Left ventricle myocardium inferior (tissue), 1 donor: ENCODE measurements at places on chromosomes 3 and 15. TPM values are rescaled to one million over a fixed set of nuclear protein-coding genes. Genes with fewer than 3 reads are reported as not detected.

- no peak for DNase-seq
Measured at GRCh38 chr3:177449360-177450006, 252.2 kb upstream of the TBL1XR1 start.

GRCh38 chr3:129514563-129514962 is 13.9 kb upstream of the RHO start:
- DNase-seq, result no peak

DNA sequence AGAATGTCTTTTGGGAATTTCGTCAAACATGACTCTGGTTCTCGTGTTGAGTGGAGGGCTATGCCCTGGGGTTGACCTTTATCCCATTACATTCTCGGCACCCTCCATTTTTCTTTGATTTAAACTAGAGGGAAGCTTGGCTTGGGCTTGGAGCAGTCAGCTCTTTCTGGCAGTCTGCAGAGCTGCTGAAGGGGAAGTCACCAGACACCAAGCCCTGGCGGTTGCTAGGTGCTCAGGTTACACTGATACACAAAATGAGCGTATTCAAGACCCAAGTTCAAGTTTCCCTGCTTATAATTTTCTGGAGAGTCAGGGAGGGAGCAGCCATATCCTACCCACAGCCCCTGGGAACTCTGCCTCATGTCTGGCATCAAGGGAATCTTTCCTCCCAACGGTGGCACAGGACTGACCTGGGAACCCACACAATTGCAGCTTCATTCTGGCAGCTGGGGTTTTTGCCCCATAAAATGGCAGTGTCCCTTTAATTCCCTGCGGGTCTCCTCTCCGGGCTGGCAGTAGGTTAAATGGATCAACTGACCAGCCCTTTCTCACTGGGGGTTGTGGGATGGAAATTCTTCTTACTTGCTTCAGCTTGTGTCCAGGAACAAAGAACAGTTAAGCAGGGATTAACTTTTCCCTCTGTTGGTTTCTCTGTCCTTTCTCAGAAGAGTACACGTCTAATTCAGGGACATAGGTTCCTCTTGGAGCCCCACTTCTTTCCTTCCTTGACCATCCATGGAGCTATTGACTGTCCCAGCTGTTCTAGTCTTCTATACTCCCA is 110.0 kb upstream of the DLG1 start:
- DNase-seq, result no peak

DNA sequence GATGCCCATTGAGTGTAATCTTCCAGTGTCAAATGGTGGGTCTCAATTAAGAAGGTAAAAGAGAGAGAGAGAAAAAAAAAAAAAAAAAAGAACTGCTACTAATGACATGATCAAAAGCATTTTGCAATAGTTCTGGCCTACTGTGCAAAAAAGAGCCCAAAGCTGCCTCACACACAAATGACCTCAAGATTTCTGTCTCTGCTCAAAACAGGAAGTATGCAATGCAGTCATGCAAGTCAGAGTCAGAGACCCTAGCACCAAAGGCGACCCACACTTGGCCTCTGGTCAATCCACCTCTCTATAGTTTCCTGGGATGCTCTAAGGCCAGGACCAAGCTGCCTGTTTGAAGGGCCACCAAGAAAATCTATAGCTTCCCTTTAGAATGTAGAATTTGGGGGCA is 323.5 kb downstream of the VPS13C start:
- no peak for DNase-seq

The CHRM5 gene
- total RNA-seq, result not detected

DNA sequence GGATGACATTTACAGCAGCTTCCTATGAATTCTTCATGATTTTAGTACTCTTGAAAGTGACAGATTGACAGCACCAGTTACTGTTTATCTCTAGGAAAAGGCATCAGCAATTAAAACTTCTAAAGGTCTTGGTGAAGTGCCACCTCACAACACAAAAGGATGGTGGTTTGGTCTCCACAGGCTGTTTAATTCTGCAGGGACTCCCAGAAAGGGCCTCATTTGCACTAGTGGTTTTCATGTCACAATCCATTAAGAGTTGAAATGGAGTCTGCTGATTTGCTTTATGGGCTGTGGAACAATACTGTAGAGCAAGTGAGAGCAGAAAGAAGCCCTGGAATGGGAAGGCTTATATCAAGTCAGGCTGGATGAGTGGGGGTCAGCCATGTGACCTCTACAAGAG is 225.3 kb upstream of the KCNMB2 start:
- no peak for DNase-seq

DNA sequence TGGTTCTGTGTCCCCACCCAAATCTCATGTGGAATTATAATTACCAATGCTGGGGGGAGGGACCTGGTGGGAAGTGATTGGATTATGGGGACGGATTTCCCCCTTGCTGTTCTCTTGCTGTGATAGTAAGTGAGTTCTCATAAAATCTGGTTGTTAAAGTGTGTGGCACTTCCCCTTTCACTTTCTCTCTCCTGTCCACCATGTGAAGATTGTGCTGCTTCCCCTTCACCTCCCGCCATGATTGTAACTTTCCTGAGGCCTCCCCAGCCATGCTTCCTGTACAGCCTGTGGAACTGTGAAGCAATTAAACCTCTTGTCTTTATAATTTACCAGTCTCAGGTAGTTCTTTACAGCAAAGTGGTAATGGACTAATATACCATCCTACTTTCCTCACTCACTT is 289.6 kb downstream of the EFHB start:
- no peak for DNase-seq

DNA sequence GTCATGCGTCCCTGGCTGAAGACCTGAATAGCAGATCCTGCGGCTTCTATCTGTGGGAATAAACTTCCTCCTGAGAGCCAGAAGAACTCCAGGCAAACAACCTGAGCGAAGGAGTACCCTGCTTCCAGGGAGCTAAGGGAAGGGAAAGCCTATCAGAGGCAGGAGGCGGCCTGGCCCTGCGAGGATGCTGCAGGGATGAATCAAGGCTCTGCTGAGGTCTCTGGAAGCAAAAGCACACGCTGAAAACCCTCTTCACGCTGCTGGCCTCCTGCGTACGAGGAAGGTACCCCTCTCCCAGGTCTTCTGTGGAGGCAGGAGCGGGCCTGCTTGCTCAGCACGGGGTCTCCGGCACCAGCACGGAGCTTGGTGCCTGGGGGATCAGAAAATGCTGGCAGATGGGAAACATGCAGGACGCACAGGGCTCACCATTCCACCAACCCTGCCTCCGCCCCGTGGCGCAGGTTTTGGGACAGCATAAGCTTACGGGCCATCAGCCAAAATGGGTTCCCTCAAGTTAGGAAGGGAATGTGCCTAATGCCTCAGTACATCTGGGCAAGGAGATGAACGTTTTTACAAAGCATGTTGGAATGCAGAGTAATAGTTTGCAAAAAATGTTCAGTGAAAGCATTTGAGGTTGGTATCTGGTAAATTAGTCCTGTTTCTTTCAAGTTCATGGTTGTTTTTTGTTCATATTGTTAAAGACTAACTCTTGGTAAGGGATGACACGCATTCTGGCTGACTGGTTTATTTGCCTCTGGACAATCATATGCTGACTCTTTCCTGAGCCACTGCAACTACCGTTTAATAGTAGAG is 72.3 kb downstream of the CHSY1 start:
- DNase-seq, result no peak

The SEMA3B gene
- total RNA-seq, result 23.2 TPM

- no peak for DNase-seq
Measured at GRCh38 chr15:80475572-80475971, 71.4 kb downstream of the ARNT2 start.

The CLDN16 gene
- total RNA-seq, result not detected

- no peak for DNase-seq
Measured at GRCh38 chr15:52529341-52529924, 753 bp upstream of the MYO5A start.

DNA sequence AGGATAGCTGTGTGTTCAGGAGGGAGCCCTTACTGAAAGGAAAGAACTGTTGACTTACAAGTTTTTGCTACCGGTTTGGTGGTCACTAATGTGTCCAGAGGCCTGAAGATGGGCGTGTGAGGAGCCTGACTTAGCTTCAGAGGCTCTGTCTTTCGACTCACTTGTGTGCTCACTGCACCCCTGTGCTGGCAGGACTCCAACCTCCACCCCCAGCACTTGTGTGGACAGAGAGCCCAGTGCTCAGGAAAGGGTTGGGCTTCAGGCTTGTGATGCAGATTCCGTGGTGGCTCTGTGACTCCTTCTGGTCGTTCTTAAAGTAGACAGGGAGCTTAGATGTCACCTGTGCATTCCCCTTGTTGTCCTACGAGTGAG is 100.9 kb downstream of the PGPEP1L start:
- DNase-seq, result peak; percentile 55

- no peak for DNase-seq
Measured at GRCh38 chr15:42215913-42216829, 8.1 kb upstream of the VPS39 start.

GRCh38 chr15:99707473-99708270 is 25.6 kb downstream of the LYSMD4 start:
- no peak for DNase-seq

GRCh38 chr3:119417771-119418512 is 45.5 kb downstream of the TMEM39A start:
- DNase-seq, result no peak
